ENCODE measurements at places on chromosomes 7 and 10. TPM values are rescaled to one million over a fixed set of nuclear protein-coding genes. Genes with fewer than 3 reads are reported as not detected.

NME8 gene
- total RNA-seq, result not detected

DGKI gene
- total RNA-seq, result 0.12 TPM

MPP7 gene
- 19.9 TPM for total RNA-seq

KMT2E gene
- total RNA-seq, result 39.3 TPM

NEUROG3 gene
- not detected for total RNA-seq

CDK1 gene
- 1.7 TPM for total RNA-seq

TMEM229A gene
- not detected for total RNA-seq

C10orf143 gene
- 2.0 TPM for total RNA-seq

ADIRF gene
- 7.0 TPM for total RNA-seq

DRGX gene
- not detected for total RNA-seq

IKZF1 gene
- total RNA-seq, result 6.4 TPM

COL28A1 gene
- 2.4 TPM for total RNA-seq

SPDYE11 gene
- not detected for total RNA-seq

TEX36 gene
- total RNA-seq, result not detected

GPR37 gene
- total RNA-seq, result 3.1 TPM

OR6B1 gene
- total RNA-seq, result not detected

ERLIN1 gene
- 13.2 TPM for total RNA-seq

PAX4 gene
- not detected for total RNA-seq

CYP2W1 gene
- total RNA-seq, result 0.59 TPM

OR2A12 gene
- not detected for total RNA-seq

DUSP5 gene
- 11.8 TPM for total RNA-seq

HECTD2 gene
- 3.9 TPM for total RNA-seq

EPHB6 gene
- 24.2 TPM for total RNA-seq

CHCHD2 gene
- total RNA-seq, result 115 TPM

AMPH gene
- 0.42 TPM for total RNA-seq

GDF2 gene
- total RNA-seq, result not detected

UTF1 gene
- not detected for total RNA-seq

HKDC1 gene
- 7.3 TPM for total RNA-seq

C10orf105 gene
- total RNA-seq, result not detected

CDNF gene
- total RNA-seq, result 3.9 TPM

SFTPA1 gene
- not detected for total RNA-seq

WEE2 gene
- not detected for total RNA-seq

VSTM2A gene
- 0.12 TPM for total RNA-seq

MACC1 gene
- total RNA-seq, result 14.4 TPM

KIAA1217 gene
- total RNA-seq, result 23.3 TPM

ELFN1 gene
- 0.67 TPM for total RNA-seq

KCNMA1 gene
- total RNA-seq, result 3.5 TPM

ADCY1 gene
- total RNA-seq, result 5.8 TPM

PTN gene
- 0.47 TPM for total RNA-seq

KCP gene
- 0.23 TPM for total RNA-seq

PHYHIPL gene
- total RNA-seq, result 5.9 TPM

RNF133 gene
- 0.93 TPM for total RNA-seq

VAX1 gene
- not detected for total RNA-seq

CRYGN gene
- not detected for total RNA-seq

PCLO gene
- total RNA-seq, result 3.1 TPM

VWDE gene
- 0.37 TPM for total RNA-seq

ZNF488 gene
- not detected for total RNA-seq

NKX1-2 gene
- not detected for total RNA-seq

BAMBI gene
- 2.3 TPM for total RNA-seq

TMED4 gene
- 38.2 TPM for total RNA-seq

NPY4R2 gene
- total RNA-seq, result 0.16 TPM

All from pancreas (tissue), 10 donors.